ENCODE measurements at places on chromosomes 13 and 19.
A peak's percentile ranks its signal among the peaks of the same experiment; 100 is the strongest.

- no peak for DNase-seq
Observed at GRCh38 chr13:72505376-72505775, 222.1 kb downstream of the MZT1 start.

GRCh38 chr13:24834902-24835510 lies 71.0 kb downstream of the RNF17 start:
- DNase-seq = no peak

- DNase-seq = no peak
Observed at GRCh38 chr13:71831716-71832115, 35.3 kb downstream of the DACH1 start.

- DNase-seq = no peak
Observed at GRCh38 chr13:33072759-33073158, 56.5 kb downstream of the KL start.

DNA sequence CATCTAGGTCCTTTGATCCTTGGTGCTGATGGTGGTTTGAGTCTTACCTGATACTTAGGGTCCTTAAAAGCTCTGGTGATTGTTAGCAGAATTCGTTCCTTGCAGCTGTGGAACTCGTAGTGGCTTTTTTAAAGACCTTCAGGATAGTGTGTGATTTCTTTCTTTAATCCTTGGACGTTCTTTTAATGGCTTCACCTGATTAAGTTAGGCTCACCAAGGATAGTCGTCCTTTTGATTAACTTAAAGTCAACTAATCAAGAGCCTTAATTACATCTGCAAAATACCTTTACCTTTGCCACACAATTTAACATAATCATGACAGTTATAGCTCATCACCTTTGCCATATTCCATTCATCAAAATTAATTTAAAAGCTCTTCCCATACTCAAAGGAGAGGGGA lies 1807.7 kb downstream of the OLFM4 start:
- no peak for DNase-seq

GRCh38 chr13:21884965-21885567 lies 214.2 kb downstream of the FGF9 start:
- peak; percentile 44 for DNase-seq

GRCh38 chr13:43005460-43006236 lies 13.6 kb upstream of the EPSTI1 start:
- no peak for DNase-seq

- DNase-seq = no peak
Observed at GRCh38 chr19:49084206-49085019, 838 bp upstream of the SNRNP70 start.

DNA sequence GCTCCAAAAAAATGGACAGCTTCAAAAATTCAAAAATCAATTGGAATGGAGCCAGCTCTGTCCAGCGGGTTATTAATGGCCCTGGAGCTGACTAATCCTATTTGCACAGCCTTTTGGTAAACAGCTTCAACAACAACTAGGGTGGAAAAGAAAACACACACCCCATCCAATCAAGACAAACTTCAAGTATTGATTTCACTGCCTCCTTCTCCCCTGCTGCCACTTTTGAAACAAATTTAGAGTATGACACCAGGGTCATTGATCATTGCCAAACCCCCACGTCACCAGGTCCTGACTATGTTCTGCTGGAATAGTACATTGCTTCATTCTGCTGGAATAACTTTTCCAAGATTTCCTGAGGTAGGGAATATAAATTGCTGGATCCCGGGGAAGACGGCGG lies 56.8 kb upstream of the GTF3A start:
- DNase-seq = peak; percentile 49

DNA sequence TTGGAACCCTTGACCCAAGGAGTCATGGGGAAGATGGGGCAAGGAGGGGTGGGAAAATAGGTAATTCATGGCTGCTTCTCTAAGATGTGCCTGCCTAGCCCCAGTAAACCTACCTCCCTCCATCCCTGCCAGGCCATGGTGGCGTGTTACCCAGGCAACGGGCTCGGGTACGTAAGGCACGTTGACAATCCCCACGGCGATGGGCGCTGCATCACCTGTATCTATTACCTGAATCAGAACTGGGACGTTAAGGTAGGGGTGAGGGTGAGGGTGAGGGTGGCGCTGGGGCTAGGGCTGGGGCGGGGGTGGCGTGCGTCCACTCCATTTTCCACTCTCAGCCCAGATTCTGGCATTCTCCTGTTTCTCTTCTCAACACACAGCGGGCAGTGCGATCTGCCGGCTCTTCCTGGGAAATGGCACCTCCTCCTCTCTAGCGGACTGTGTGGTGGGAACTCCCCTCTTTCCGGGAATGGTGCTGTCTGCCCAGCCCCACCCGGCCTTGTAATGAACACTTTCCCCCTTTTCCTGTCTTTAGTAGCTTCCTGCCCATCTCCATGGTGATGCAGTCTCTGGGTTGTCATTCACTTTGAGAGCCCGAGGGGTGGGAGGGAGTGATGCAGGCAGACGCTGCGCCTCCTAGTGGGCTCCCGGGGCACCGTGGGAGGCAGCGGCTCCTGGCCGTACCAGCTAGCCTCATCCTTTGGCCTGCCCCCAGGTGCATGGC lies 7.6 kb downstream of the EGLN2 start:
- DNase-seq = peak; percentile 5

- no peak for DNase-seq
Observed at GRCh38 chr13:33636955-33637670, 180.8 kb upstream of the RFC3 start.

DNA sequence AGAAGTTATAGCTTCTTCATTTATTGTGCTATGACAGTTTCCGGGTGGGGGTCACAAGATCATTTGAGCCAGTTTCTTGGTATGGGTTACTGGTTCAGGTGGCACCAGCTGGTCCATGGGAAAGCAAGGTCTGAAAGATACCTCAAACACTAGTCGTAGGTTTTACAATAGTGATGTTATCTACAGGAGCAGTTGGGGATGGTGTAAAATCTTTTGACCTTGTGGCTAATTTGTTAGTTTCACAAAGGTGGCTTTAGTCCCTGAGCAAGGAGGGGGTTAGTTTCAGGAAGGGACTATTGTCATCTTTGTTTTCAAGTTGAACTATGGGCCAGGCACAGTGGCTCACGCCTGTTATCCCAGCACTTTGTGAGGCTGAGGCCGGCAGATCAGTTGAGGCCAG lies 24.6 kb downstream of the CHST8 start:
- no peak for DNase-seq

- DNase-seq = no peak
Observed at GRCh38 chr19:13978351-13979243, 26.3 kb downstream of the DCAF15 start.

DNA sequence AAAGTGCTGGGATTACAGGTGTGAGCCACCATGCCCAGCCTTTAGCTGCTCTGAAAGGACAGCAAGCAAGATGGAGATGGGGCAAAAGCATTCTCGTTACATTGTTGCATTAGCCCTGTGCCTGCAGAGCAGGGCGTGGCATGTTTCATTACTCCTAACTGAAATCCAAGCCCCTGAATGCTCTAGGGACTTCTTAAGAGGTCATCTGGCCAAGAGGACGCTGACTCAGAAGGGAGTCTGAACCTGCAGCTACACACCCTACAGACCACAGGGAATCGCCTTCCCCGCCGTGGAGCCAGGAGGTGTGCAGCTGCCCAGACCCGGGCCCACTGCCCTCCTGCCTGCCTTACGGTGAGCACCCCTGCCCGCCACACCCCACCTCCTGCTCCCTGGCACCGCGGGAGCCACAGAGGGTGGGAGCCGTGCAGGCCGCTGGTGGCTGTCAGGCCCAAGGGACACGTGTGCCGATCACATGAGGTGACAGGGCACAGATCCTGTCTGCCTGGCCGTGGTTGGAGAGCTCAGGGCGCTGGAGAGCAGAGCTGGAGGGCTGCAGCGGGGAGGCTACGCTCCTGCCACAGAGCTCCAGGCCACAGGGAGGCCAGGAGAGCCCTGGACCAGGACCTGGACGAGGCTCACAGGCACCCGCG lies 27.2 kb downstream of the ADPRHL1 start:
- DNase-seq = no peak
